ENCODE measurements at places on chromosomes 12 and 14.

DNA sequence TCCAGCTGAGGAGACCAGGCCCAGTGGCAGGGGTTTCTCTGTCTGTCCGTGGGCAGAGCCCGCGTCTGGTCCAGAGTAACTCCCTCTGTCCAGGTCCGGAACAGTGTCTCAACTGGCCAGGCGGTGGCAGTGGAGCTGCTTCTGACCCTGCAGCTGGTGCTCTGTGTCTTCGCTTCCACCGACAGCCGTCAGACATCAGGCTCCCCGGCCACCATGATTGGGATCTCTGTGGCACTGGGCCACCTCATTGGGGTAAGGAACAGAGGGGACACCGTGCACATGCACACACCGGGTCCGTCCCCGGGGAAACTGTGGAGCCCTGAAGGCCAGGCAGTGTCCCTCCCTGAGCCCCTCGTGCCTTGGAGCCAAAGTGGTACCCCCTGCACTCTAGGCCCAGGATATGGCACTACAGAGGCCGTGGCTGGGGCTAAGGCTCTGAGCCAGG is 1.5 kb downstream of the AQP6 start:
- peak; percentile 50 for DNase-seq

- DNase-seq: no peak
Observed at GRCh38 chr12:97200181-97200580, 262.4 kb upstream of the RMST start.

DNA sequence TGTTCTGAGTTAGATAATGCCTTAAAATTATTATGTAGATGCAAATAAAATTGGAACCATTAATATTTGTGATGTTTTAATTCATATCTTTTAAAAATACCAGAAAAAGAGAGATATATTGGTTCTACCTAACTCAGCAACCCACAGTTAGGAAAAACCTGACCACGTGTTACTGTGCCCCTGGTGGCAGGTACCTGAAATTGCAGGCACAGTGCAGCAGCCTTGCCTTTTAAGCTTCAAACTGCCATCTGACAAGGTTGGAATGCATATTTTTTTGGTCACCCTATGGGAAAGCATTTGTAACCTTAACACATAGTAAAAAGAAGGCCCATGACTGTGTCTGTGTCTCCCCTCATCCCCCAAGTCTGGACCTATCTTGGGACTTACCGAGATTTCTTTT is 109.4 kb upstream of the NOS1 start:
- DNase-seq: no peak

DNA sequence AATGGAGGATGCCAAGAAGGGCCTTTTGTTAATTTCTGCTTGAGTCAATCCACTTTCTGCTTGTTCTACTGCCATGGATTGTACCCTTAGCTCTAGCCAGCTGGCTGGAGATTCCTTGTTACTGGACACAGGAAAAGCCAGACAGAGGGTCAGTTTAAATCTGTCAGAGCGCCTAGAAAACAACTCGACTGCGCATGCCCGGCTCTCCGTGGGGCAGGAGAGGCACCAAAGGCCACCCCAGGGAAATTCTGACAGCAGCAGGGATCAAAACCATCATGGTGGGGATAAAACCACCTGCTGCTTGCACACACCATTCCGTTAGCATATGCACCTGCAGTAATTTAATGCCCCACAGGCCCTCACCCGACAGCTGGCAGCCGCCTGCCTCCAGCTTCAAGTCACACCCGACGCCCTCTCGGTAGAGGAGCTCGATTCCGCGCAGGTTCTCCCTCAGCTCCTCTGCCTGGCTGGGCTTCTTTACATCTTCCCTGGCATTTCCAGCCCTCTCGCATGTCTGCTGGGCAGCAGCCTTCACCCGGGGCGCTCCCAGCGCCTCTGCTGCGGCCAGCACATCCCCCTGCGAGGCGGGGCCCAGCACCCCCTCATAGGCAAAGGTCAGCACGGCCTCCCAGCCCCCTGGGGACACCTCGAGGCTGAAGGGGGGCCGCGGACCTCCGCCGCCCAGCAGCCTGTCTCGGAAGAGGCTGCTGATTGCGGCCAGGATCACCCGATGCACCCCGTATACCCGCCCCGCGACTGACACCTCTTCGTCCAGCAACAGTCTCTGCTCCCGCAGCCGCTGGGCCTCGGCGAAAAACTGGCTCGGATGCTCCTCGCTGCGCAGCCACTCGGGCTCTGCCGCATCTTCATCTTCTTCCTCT is 1.0 kb downstream of the KLHL33 start:
- DNase-seq: peak; percentile 7

DNA sequence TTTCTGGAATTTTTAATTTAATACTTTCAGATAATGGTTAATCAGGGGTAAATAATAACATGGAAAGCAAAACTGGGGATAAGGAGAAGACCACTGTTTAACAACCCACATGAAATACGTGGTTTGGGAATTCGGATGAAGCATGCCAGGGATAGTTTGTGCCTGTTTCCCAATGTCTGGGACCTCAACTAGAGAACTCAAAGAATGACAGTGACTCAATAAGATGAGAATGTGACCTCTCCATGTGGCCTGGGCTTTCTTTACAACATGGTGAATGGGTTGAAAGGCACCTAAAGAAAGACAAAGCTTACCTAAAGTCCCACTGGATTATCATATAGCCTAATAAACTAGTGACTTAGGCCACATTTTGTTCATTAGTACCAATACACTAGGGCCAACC is 460.3 kb upstream of the LRFN5 start:
- DNase-seq: no peak

GRCh38 chr12:113390064-113391043 is 13.3 kb downstream of the SDS start:
- no peak for DNase-seq

- no peak for DNase-seq
Observed at GRCh38 chr14:94936401-94936892, 166.5 kb upstream of the GSC start.

DNA sequence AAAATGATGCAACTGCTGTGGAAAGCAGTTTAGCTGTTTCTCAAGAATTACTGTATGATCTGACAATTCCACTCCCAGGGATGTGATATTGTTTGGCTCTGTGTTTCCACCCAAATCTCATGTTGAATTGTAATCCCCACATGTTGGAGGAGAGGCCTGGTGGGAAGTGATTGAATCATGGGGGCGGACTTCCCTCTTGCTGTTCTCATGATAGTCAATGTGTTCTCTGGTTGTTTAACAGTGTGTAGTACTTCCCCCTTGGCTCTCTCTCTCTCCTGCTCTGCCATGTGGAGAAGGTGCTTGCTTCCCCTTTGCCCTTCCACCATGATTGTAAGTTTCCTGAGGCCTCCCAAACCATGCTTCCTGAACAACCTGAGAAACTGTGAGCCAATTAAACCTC is 93.4 kb upstream of the CPM start:
- DNase-seq: no peak

DNA sequence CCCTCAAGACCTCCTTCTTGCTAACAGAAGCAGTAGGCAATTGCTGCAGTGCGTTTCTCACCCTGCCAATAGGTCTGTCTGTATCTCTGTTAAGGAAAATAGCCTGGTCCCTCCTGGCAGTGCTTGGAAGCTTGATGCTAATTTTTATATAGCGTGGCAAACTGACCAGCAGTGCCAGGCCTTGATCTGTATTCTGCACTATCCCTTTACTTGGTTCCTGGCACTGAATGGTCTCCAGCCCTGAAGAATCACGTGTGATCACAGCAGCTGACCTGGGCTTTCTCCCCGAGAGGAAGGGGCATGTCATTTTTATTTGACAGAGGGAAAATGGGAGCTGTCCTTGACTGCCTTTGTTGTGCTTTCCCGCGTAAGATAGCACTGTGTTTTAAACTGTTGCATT is 48.7 kb upstream of the TRAF3 start:
- DNase-seq: no peak

- DNase-seq: no peak
Observed at GRCh38 chr14:28061006-28061405, 705.6 kb upstream of the FOXG1 start.

DNA sequence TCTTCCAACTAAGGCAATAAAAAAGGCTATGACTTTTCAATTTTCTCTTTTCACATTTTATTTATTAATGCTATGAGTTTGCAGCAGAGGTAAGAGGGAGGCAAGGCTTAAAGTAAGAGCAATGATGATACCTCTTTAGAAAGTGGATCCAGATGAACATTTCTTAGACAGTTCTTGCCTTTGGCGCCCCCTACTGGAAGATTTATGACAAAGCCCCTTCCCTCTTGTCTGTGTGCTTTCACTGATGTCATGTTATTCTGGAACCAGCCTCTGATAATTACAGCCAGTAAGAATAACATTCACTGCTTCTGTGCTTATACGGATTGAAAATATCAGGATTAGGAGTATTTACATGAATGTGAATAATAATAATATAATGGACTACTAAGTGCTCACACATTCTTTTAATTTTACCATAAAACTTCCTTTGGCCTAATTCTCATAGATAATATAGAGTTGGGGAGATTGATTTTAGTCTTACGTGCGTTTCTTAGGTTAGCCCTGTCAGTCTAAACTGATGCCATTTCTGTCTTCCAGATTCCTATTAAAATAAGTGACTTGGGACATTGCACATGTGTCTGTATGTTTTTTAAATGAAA is 1929.9 kb upstream of the SEL1L start:
- peak; percentile 58 for DNase-seq

- DNase-seq: peak; percentile 98
Observed at GRCh38 chr12:22275843-22276242, 58.7 kb downstream of the ST8SIA1 start.

DNA sequence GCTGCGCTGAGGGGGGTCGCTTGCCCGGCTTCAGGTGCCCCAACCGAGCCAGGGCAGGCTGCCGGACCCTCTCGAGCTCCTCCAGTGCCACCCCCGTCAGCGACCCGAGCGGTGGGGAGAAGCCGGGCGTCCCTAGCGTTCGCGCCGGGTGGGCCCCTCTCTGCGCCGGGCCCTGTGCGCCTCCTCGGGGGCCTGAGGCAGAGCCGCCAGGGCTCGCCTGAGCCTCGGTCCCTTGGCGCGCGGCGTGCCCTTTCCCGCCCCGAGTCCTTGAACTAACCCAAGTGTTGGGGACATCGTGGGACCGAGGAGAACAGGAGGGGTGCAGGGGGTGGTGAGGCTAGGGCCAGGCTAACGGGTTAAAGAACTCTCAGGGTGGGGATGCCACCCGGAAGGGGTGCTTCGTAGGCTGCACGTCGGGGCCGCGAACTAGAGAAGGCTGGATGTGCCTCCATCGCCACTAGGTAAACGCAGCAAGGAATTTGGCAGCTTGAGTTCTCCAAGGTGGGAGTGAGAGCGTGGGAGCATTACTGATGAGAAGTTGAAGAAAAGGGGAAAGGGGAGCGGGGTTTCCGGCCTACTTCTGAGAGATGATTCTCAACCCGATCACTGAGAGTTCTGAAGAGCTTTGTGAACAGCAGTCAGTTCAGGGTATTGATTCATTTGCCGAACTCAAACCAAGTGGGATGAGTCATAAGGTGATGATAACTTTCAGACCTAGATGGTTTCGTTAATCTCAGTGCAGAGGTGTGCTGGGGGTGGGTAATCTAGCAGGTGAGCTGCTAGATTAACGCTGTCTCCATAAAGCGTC is 618 bp downstream of the RNF34 start:
- peak; percentile 36 for DNase-seq

- no peak for DNase-seq
Observed at GRCh38 chr14:82855912-82856391, 1322.3 kb upstream of the SEL1L start.

DNA sequence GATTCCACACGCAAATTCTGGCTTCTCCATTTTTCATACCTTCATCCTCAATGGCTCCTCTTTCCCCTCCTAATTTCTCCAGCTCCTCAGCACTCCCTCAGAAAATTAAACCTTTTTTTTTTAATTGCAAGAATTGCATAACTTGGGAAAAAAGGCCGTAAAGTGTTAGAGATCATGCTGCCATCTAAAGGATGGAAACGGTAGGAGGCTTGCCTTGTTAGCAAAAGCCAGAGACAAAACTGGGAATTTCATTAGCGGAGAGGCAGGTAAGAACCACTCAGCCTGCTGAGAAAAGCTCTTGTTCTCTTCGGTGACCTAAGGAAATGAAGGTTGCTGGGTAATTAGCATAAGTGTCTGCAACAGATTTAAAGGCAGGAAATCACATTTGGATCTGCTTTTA is 204.3 kb downstream of the AEBP2 start:
- peak; percentile 32 for DNase-seq

DNA sequence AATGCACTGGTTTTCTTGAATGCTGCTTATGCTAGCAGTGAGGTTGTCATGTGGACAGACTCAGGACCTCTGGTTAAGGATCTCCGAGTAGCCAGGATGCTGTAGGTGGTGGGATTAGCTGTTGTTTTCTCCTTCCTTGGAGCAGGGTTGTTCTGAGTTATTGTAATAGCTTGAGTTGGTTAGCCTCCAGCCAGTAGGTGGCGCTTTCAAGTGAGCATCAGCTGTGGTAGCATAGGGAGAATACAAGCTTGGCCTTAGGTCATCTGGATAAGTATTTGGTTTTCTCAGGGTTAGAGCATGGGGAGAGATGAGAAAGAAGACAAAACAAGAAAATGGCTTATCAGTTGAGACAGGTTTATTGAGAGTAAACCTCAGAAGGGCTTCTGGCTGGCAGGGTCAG is 299.7 kb upstream of the FBXO33 start:
- DNase-seq: no peak

GRCh38 chr12:78392918-78393317 is 471.7 kb upstream of the SYT1 start:
- peak; percentile 65 for DNase-seq

DNA sequence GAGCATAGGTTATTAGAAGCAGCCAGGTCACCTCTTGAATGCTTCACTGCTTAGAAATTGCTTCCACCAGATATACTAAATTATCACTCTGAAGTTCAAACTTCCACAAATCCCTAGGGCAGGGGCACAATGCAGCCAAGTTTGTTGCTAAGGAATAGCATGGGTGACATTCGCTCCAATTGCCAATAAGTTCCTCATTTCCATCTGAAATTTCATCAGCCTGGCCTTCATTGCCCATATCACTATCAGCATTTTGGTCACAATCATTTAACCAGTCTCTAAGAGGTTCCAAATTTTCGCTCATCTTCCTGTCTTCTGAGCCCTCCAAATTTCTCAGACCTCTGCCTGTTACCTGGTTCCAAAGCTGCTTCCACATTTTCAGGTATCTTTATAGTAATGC is 356.1 kb downstream of the DAD1 start:
- no peak for DNase-seq

DNA sequence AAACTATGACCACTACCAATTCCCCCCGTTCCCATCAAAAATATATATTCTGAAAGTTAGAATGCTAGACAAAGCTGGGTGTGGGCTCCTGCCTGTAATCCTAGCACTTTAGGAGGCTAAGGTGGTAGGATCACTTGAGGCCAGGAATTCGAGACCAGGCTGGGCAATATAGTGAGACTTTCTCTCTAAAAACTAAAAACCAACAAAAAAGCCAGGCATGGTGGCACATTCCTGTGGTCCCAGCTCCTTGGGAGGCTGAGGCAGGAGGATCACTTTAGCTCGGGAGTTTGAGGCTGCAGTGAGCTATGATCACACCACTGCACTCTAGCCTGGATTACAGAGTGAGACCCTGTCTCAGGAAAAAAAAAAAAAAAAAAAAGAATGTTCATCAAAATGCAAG is 48.8 kb upstream of the COL2A1 start:
- DNase-seq: no peak

- peak; percentile 54 for DNase-seq
Observed at GRCh38 chr14:104795781-104796686, 486 bp upstream of the AKT1 start.

Data from HCEC 1CT (cell line).